ENCODE measurements at places on chromosomes 1 and 21. TPM values are rescaled to one million over a fixed set of nuclear protein-coding genes. Genes with fewer than 3 reads are reported as not detected.

SHISAL2A gene
- total RNA-seq = not detected

DNAJC28 gene
- 1.6 TPM for total RNA-seq

PLA2G2A gene
- not detected for total RNA-seq

SPRR2E gene
- not detected for total RNA-seq

PHGDH gene
- total RNA-seq = 34.6 TPM

TRIM17 gene
- total RNA-seq = not detected

PLOD1 gene
- total RNA-seq = 229 TPM

IVL gene
- total RNA-seq = not detected

TIPRL gene
- total RNA-seq = 60.4 TPM

METTL18 gene
- 10.1 TPM for total RNA-seq

MPZ gene
- total RNA-seq = not detected

HTR6 gene
- not detected for total RNA-seq

GJA5 gene
- total RNA-seq = not detected

- DNase-seq = no peak
Observed at GRCh38 chr21:41931041-41931451, 22.8 kb downstream of the C2CD2 start.

GRCh38 chr1:209534496-209535250, 48.8 kb upstream of the CAMK1G start:
- DNase-seq = no peak

GRCh38 chr1:107122225-107122624, 18.6 kb upstream of the NTNG1 start:
- DNase-seq = no peak

DNA sequence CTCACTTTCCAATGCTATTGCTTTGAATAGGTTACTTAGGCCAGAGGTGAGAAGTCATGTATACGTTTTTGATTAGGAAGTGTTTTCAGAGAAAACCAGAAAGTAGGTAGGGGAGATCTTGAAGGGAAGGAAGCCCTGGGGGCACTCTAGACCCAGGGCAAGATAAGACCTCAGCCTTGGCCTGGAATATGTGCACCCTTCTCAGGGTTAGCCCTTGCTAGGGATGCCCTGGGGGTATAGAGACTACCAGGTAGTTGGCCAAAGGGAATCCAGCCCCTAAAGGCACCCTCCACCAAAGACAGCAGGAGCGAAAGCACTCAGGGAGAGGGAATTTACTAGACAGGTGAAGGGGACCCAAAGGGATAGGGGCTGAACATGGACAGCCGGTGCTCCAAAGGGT, 7.0 kb downstream of the TIAM1 start:
- DNase-seq = no peak

DNA sequence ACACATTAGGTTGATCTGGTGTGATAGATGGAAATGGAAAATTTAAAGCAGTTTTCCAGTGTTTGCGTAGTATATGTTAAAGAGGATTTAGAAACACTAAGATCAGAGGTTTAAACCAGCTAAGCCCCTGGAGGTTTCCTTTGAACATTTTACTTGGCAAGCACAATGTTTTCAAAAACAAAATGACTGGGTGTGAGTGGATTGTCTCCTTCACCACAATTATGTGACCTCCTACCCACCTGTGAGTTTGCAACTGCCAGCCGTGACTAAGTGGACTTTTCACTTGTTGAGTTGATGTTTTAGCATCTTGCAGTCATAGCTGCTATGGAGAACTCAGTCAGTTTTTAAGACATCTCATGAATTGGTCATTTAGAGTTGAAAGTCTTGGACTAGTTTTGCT, 4.7 kb downstream of the CCDC190 start:
- DNase-seq = peak; percentile 83

- no peak for DNase-seq
Observed at GRCh38 chr21:25640202-25640942, 1.3 kb downstream of the JAM2 start.

GRCh38 chr21:25583370-25584130, 23.7 kb downstream of the MRPL39 start:
- no peak for DNase-seq

DNA sequence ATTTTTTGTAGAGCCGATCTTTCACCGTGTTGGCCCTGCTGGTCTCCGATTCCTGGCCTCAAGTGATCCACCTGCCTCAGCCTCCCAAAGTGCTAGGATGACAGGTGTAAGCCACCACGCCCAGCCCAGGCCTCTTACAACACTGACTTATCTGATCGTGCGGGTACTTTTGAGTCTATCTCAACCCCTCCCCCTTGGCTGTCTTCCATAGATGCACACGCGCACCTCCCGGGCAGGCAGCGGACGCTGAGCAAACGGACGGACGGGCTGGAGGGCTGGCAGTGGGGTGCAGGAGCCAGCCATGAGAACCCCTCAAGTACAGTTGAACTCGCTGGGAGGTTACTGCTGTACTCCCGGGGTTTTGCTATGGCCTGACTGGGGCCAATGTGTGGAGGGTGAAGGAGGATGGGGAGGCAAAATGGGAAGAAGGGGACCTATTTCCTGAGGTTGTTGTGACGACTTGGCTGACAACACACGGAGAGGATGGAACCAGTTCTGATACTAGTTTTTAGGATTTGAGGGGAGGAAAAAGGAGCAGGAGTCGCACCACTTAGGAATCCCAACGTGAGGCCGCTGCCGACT, 959 bp downstream of the CD58 start:
- DNase-seq = no peak

GRCh38 chr1:10615932-10616671, 141.4 kb downstream of the PEX14 start:
- DNase-seq = no peak

GRCh38 chr1:230057681-230058565, 9.1 kb upstream of the GALNT2 start:
- no peak for DNase-seq

- DNase-seq = no peak
Observed at GRCh38 chr1:225654277-225654597, 1.3 kb upstream of the ENAH start.

DNA sequence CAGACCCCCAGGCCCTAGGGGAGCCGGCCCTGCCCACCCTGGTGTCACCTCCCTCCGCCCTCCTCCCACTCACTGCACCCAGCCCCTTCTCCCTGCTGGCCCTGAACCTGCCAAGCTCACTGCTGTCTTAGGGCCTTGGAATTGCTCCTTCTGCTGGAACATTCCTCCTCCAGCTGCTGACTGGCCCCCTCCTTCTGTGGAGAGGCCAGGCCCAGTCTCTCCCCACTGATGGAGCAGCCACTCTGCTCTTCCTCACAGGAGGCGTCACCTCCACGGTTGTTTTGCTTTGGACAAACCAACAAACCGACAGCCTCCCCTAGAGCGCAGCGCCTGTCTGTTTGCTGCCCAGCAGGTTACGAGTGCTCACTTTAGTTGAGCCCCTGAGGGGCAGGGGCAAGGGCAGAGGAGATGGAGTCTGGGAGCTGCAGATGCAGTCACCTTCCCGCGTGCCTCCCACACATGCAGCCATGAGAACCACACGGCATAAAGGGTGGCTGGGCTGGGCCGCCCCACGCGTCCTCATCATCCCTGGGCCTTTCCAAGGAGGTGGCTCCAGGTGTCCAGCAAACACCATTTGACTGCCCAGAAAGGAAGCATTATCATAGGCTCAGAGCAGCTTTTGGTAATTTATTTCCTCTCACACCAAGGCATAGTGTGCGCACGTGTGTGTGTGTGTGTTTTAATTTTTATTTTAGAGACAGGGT, 9.4 kb downstream of the OXCT2 start:
- DNase-seq = no peak

DNA sequence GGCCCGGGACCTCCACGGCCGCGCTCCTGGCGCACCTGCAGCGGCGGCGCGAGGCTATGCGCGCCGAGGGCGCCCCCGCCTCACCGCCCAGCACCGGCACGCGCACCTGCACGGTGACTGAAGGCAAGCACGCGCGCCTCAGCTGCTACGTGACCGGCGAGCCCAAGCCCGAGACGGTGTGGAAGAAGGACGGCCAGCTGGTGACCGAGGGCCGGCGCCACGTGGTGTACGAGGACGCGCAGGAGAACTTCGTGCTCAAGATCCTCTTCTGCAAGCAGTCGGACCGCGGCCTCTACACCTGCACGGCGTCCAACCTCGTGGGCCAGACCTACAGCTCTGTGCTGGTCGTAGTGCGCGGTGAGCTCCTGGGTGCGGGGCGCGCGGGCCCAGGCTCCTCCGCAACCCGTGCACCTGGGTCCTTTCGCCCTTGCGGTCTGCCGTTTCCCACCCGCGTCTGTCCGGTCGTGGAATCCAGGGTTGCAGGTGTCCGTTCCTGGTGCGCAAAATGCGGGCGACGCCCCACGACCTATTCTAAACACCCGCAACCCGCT, 4.6 kb downstream of the OBSCN start:
- DNase-seq = no peak

GRCh38 chr1:166705376-166706289, 133.6 kb upstream of the POGK start:
- DNase-seq = no peak

- peak; percentile 44 for DNase-seq
Observed at GRCh38 chr1:24793447-24794129, 48.3 kb downstream of the CLIC4 start.

DNA sequence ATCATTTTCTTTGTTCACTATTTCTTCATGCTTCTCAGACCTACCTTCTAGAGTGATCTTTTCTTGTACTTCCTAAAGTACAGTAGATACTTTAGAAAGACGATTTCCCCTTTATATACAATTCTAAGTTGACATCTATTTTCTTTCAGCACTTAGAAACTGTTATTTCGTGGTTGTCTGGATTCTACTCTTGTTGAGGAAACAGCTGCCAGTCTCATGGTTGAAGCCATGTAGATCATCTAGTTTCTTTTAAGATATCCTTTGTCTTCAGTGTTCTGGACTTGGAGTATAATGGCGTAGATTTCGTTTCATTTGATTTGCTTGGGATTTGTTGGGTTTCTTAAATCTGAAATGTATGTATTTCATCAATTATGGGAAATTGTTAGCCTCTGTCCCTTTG, 67.6 kb downstream of the PKN2 start:
- DNase-seq = no peak

DNA sequence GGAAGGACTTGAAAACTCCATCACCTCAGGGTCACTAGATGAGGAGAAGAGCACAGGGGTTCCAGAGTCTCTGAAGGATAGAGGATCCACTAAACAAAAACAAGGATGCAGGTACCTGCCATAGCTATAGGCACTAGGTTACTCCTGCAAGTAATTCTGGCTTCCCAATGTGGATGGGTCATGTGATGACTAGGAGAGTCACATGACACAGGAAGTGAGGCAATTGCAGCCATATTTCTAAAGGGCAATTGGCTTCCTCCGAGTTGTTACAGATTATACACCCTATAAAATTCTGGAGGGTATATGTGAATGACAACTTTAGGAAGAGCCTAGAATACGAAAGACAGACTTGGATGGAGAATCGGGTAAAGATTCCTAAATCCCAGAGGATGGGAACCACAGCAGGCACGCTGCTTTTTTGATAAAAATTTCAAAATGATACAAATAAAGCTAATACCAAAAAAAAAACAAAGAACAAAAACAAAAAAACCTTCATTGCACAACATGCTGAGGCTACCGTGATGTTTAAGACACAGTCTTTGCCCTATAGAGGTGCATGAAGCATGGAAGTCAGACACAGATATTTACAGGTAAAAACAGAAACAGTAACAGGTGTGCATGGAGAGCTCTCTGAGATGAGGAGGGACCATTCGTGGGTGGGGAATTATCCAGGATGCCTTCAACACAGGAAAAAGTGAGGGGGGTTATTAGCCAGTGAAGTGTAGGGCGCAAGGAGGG, 10.5 kb downstream of the MTX1 start:
- DNase-seq = no peak

DNA sequence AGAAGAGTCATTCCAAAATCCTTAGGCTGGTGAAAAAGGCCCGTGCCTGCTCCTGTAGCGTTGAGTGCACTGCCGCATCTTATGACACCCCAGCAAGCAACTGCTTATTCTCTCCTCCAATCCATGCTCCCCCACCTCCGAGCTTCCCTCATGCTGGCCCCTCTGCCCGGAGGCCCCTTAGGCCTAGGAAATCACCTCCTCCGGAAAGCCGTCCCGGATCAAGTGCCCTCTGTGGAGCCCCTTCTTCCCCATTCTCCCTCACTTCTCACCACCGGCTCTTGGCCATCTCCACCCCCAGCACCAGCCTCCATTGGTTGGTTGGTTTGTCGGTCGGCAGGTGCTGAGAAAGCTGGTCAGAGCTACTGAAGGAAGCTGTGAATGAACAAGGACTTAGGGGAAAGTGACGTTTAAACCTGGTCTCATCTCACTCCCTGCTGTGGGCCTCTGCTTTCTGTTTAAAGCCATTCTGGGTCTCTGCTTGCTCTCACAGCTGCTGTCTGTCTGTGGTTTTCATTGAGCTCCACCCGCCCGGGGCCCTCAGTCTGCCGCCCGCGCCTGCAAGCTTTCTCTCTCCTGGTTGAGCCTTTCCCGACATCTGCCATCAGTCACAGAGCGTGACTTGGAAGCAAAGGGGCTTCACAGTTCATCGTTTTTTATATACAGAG, 122.2 kb downstream of the KCNN3 start:
- DNase-seq = no peak

DNA sequence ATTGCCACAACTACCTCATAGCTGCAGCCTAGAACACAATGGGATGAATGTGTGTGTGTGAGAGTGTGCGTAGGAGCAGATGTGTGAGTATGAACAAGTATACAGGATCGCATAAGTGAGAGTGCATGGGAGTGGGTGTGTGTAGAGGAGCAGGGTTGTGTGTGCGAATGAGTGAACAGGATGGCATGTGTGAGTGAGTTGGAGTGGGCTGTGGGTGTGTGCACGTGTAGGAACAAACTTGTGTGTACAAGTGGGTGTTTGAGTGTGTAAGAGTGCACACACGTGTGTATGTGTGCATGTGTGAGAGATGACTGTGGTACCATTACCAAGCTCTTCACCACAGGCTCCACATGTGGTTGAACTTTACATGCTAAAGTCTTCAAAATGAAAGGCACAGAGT, 175.4 kb upstream of the EDN2 start:
- DNase-seq = no peak

DNA sequence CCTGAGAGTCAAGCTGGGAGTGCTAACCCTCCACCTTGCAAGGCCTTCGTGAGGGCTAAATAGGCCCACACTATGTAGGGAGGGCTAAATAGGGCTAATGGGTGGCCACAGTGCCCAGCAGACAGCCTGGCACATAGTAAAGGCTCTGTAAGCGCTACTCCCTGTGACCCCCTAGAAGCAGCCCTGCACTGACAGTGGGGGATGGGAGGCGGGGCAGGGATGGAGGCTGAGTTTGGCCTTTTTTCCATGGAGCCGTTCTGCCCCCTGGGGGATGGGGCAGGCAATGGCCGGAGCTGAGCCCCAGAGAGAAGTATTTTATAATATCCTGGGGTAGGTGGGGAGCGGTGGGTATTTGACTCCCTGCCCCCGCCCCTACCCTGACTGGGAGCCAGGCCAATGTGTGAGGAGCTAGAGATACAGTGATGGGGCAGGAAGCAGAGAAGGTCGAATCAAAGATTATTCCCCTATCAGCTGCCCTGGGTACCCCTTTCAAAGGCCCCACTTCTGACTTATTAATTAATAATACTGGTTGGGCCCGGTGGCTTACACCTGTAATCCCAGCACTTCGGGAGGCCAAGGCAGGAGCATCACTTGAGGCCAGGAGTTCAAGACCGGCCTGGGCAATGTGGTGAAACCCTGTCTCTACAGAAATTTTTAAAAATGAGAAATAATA, 42.3 kb downstream of the LACTBL1 start:
- DNase-seq = peak; percentile 44

- no peak for DNase-seq
Observed at GRCh38 chr1:58441699-58442098, 104.8 kb downstream of the OMA1 start.

Data from SJSA1 (cell line).